ENCODE measurements at places on chromosomes 1 and 21.

- no peak for DNase-seq
These were observed 160.4 kb upstream of the SYT6 start for GRCh38 chr1:114314098-114314497.

DNA sequence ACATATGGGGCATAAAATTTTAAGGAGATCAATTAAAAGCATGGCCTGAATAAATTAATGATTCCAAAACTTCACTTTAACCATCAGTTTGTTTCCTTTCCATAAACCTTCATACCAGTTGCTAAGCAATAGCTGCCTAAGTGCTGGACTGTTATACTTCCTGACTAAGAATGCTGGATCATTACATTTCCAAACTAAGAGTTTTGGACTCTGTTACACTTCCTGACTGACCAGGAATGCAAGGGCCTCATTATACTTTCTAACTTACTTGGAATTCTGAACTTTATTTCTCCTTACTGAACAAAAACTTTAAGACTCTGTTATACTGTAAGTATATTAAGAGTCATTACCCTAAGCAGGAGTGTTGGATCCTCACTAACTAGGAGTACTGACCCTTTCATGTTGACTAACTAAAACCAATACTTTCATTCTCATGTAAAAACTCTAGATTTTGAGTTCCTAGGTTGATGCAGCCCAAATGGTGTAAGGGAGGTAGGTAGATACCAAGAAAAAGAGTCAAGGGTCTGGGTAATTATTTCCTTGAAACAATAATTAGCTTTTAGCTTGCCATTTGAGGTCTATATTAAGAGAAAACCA, 118.2 kb downstream of the FAF1 start:
- no peak for DNase-seq

GRCh38 chr1:224433701-224434672, 610 bp downstream of the WDR26 start:
- peak; percentile 42 for DNase-seq

DNA sequence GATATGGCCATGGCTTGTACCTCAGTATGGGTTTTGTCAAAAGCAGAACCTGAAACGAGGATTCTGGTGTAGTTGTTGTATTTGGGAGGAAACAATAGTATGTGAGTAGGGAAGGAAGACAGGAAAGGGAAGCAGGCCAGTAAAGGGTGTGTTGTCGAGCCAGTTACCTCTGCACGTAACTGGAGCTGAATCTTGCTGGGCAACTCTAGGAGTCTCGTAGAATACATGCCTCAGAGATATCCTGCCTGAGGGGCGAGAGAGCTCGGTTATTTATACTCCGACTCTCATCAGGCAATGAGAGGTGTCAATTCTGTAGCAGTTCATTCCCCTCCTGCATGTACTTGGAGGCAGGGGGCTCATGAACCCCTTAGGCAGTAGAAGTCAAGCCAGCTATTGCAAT, 45.9 kb upstream of the KIF26B start:
- DNase-seq, result no peak

DNA sequence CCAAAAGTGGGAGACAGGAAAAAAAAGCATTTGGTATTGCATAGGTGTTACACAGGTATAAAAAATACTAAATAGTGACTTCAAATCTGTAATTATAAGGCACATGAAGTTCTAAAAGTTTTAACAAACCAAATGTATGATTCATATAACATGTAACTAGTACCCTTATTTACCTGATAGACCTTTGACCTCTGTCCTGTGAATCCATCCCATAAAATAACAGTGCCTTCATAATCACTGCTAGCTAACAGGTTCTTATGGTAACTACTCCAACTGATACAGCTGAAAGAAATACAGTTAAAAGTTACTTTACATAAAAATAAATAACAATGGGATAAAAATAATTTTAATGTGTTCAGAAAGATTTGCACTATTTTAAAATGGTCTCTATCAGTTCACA, 163.5 kb downstream of the COP1 start:
- no peak for DNase-seq

GRCh38 chr1:32948905-32949304, 15.7 kb downstream of the RNF19B start:
- DNase-seq, result no peak

GRCh38 chr1:191760016-191760415, 398.2 kb upstream of the RGS18 start:
- DNase-seq, result no peak

DNA sequence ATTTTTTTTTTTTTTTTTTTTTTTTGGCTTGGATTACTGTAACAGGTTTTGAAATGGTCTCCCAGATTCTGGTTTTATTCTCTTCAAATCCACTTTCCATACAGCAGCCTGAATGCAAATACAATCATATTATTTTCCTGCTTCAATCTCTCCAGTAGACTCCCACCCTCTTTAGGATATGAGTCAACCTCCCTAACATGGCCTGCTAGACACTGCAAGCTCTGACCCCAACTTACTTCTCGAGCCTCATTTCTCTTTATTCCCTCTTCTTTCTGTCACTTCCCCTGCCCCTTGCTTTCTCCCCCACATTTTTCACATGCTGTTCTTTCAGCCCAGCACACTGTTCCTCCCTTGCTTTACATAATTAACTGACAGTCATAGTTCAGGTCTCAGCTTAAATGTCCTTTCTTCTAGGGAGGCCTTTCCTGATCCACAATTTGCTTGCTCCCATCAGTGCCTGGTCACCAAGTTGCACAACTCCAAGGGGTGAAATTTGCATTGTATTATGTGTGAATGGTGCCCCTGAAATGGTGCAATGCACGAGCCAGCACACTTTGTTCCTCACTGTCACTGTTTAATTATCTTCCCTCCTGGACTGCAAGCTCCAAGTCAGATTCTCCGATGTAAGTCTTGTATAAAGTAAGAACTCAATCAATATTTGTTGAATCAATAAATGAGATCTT, 22.1 kb upstream of the IL19 start:
- no peak for DNase-seq

- DNase-seq, result no peak
These were observed 19.6 kb downstream of the SCMH1 start for GRCh38 chr1:41222496-41222895.

DNA sequence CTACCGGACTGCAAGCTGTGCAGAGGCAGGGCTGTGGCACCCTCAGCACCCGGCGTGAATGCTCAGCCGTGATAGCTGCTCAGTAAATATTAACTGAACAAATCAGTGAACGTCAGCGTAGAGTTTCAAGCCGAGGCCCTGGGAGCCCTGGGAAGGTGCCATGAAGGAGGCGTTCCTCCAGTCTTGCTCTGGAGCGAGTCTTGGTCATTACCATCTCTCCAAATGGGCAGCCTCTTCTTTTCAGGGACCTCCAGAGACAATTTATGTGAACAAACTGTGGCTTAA, 449.2 kb downstream of the CAMTA1 start:
- no peak for DNase-seq

DNA sequence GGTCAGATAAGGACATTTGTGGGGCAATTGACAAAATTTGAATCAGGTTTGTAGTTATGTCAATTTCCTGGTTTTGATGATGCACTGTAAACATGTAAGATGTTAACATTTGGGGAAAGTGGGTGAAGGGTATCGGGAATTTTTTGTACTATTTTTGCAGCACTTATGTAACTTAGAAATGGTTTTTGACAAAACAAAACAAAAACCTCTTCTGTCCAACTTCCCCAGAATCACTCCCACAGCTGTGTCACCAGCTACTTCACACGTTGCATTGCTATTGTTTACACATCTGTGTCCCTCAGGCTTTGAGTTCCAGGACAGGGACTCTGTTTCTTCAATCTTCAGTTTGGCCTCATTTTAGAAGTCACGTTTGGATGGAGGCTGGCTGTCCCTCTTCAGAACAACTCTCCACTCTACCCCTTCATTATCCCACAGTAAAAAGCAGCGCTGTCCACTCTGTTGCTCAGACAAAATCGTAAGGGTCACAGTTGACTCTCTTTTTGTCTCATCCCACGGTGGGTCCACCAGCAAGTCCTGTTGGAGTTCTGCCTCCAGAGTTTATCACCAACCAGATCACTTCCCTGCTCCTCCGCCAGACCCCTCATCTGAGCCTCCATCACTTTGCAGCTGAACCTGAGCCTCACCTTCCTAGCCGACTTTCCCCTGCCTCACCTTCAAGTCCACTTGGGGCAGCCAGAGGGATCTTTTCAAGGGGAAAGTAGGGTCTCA, 63.2 kb downstream of the NENF start:
- DNase-seq, result no peak

- no peak for DNase-seq
These were observed 23.7 kb downstream of the UCK2 start for GRCh38 chr1:165851034-165851658.

DNA sequence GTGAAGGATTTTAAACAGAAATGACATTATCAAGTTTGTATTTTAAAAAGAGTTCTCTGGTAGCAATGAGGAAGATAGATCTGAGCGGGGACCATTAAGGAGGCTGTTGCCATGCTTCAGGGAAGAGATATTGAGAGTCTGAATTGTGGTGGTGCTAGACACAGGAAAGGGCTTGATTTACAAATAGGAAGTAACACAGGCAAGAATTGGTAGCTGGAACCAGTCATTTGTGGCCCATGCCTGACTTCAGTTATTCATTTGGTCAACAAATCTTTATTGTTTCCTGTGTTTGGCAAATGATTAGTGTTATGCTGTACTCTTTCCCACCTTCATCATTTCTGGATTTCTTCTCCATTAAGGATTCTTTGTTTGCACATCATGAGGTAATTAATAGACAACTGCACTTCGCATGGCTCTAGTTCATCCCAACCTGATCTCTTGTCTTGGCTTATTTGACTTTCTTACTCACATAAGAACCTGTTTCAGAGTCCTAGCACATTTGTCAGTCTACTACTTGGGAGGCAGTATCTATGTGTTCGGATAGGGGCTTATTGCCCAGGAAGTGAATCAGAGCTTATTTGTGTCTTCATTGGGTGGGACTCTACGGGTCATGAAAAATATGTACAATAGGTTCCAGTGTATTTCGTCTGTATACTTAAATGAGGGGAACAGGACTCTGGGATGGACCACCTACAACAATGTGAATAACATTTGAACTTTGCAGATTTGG, 32.3 kb downstream of the EEIG2 start:
- DNase-seq, result no peak

GRCh38 chr21:37877888-37878684, 38.2 kb downstream of the KCNJ6 start:
- DNase-seq, result no peak

- DNase-seq, result no peak
These were observed 27.0 kb downstream of the KIAA1614 start for GRCh38 chr1:180939711-180940103.

DNA sequence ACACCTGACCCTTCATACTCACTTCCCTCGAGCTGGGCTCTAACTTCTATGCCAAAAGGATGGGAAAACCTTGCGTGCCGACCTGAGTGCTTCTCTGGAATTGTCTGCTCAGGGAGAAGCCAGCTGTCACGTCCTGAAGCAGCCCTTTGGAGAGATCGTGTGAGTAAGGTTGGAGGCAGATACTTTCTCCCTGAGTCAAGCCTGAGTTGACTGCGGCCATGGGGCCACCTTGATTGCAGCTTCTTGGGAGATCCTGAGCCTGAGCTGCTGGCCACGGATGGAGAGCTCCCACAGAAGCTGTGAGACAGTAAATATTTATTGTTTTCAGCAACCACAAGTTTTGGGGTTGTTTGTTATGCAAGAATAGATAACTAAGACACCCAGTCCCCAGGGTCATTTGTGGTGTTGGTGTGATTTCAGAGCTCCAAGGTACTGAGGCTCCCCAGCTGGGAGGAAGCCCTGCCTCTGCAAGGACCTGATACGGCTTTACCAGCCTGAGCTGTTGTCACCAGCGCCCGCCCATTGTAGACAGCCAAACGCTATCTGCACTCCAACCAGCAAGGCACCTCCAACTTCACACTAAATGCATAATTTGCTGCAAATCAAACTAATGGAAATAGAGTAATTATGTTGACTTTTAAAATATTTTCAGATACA, 531.6 kb downstream of the PTPRU start:
- no peak for DNase-seq
